Posterior vena cava (tissue), 2 donors: ENCODE measurements at places on chromosomes 7 and 10. TPM values are rescaled to one million over a fixed set of nuclear protein-coding genes. Genes with fewer than 3 reads are reported as not detected.

DNA sequence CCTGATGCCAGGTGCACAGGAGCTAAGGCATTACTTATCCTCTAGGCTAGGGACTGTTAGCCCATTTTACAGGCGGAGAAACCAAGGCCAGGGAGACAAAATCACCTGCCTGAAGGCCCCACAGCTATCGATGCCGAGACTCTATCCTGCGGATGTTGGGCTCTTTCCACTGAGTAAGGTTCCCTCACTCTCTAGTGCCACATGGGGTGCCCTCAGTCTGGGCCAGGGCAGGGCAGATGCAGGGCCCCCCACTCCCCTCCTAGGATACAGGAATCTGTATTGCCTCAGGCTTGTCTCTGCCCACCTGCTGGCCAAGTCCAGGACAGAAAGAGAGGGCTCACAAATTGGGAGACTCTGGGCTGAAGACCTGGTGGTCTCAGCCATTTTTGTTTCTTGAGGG, 45.7 kb downstream of the UNC5B start:
- DNase-seq: no peak

PARG gene
- 25.5 TPM for total RNA-seq

DNA sequence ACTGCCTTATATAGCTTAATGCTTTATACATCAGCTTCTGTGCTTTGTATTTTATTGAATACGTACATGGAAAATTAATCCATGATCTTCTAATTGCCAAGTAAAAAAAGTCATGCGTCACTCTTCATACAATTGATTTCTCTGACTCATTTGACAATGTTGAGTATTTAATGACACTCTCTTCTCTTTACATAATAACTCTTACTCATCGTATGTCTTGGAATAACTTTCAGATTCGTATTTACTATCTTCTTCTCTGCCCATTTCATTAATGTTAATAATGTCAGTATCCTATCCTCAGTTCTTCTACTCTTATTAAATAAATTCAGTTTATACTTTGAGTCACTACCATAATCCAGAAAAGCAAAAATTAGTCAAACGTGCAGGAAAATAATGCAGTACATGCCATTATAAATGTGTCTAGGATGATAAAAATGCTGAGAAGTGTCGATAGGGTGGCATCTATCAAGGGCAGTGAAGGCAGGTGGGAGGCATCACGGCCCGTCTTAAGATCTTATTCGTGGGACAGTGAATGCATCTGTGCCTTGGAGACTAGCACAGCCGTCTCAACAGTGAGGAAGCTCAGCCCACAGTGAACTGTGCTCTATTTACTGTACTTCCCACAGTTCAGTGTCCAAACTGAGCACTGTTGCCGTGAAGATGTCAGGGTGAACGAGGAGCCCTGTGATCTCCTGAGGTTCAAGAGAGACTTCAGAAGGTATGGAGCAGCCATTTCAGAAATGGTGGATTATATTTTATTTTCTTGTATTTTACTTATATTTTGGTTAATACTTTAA, 39.8 kb upstream of the AKR1E2 start:
- DNase-seq: no peak

GRCh38 chr7:85175217-85175616, 11.6 kb downstream of the SEMA3D start:
- no peak for DNase-seq

DNA sequence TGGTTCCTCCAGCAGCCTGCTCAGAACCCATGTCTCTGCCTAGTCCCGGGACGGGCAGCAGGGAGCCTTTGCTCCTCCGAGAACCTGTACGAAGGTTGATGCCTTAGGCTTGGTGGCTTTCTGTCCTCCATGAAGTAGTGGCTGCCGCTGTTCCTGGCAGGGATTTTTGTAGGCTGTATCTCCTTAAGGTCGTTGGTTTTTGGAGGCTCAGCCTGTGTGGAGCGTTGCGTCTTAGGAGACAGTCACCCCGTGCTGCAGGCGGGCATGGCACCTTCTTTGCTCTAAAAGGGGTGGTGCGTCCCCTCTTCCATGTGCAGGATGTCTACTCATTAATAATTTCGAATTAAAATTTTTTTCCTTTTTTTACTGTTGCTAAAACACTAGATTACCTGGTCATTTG, 92.5 kb downstream of the TRRAP start:
- DNase-seq: no peak

- no peak for DNase-seq
These were observed 7.5 kb downstream of the LAMB1 start for GRCh38 chr7:107995184-107996071.
